Right lobe of liver (tissue), 6 donors: ENCODE measurements at places on chromosomes 7 and 10. TPM values are rescaled to one million over a fixed set of nuclear protein-coding genes. Genes with fewer than 3 reads are reported as not detected.

DNA sequence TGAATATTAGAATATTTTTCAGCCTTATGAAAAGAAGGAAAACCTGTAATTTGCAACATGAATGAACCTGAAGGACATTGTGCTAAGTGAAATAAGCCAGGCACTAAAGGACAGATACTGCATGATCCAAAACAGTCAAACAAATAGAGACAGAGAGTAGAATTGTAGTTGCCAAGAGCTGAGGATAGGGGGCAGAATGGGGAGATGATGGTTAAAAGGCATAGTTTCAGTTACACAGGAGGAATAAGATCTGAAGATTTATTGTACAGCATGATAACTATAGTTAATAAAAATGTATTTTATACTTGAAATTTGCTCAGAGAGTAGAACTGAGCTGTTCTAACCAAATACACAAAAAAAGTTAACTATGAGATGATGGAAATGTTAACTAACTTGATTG is 149.0 kb upstream of the TMEM106B start:
- no peak overlapping the region for H3K27ac ChIP-seq
- H3K27me3 ChIP-seq = no peaks in the 10 kb centered on the region
- H3K4me1 ChIP-seq = no peaks in the 10 kb centered on the region
- no peak for DNase-seq
- no peak overlapping the region for H3K4me3 ChIP-seq
- no peaks in the 10 kb centered on the region for H3K36me3 ChIP-seq

DNA sequence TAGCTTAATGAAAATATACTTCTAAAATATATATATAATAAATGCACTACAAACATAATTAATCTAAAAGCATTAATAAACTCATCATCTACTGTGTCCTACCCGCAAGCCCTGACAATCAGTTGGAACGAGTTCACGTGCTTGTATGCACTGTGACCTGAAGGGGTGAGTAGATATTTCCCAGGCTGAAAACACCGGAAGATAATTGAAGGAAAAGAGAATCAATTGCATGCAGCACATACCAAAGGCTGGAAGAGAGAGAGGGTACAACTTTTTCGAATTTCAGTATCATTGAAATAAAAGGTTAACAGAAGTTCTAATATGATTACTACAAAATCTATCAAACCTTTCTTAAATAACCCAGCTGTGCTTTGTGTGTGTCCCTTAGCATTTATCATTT is 94.6 kb downstream of the SEMA3C start:
- no peak overlapping the region for H3K27ac ChIP-seq
- DNase-seq = no peak
- H3K27me3 ChIP-seq = no peaks in the 10 kb centered on the region
- H3K4me1 ChIP-seq = no peaks in the 10 kb centered on the region
- H3K4me3 ChIP-seq = no peak overlapping the region

- H3K36me3 ChIP-seq = no peaks in the 10 kb centered on the region
- DNase-seq = no peak
- no peaks in the 10 kb centered on the region for H3K27me3 ChIP-seq
- no peak overlapping the region for H3K4me3 ChIP-seq
- H3K27ac ChIP-seq = no peak overlapping the region
- no peaks in the 10 kb centered on the region for H3K4me1 ChIP-seq
Observed at GRCh38 chr10:6292741-6293151, 90.0 kb downstream of the PFKFB3 start.

GRCh38 chr7:29255199-29255878 is 60.8 kb downstream of the CHN2 start:
- H3K36me3 ChIP-seq = no peaks in the 10 kb centered on the region
- no peak overlapping the region for H3K4me3 ChIP-seq
- no peaks in the 10 kb centered on the region for H3K27me3 ChIP-seq
- H3K4me1 ChIP-seq = peaks cover 15% of the 10 kb centered on the region

DNA sequence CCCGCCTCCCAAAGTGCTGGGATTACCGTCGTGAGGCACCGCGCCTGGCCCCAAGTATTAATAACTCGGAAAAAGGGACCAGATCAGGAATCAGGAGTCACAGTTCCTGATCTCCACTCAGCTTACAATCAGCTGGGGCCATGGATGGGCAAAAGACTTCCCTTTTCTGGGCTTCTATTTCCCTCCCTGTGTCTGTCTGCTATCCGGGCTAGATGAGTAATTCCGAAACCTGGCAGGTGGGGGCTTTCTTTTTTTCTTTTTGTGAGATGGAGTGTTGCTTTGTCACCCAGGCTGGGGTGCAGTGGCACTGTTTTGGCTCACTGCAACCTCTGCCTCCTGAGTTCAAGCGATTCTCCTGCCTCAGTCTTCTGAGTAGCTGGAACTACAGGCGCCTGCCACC is 11.6 kb downstream of the RPS24 start:
- no peaks in the 10 kb centered on the region for H3K27me3 ChIP-seq
- no peak overlapping the region for H3K4me3 ChIP-seq
- H3K27ac ChIP-seq = no peak overlapping the region
- peaks cover 22% of the 10 kb centered on the region for H3K36me3 ChIP-seq
- no peak for DNase-seq
- no peaks in the 10 kb centered on the region for H3K4me1 ChIP-seq

- no peak overlapping the region for H3K4me3 ChIP-seq
- H3K27ac ChIP-seq = no peak overlapping the region
- no peak for DNase-seq
- no peaks in the 10 kb centered on the region for H3K4me1 ChIP-seq
- no peaks in the 10 kb centered on the region for H3K36me3 ChIP-seq
- H3K27me3 ChIP-seq = no peaks in the 10 kb centered on the region
Observed at GRCh38 chr7:114825423-114825951, 96.4 kb upstream of the MDFIC start.

- no peak for DNase-seq
- H3K36me3 ChIP-seq = no peaks in the 10 kb centered on the region
- H3K27ac ChIP-seq = no peak overlapping the region
- H3K27me3 ChIP-seq = no peaks in the 10 kb centered on the region
- H3K4me3 ChIP-seq = no peak overlapping the region
Observed at GRCh38 chr10:49281461-49281860, 17.5 kb upstream of the C10orf71 start.

Gene PSMA2
- 79.5 TPM for total RNA-seq

Gene LRRC18
- not detected for total RNA-seq

Gene GET4
- total RNA-seq = 22.8 TPM
